ENCODE measurements at places on chromosomes 3 and 15.

GRCh38 chr15:50250760-50251394 is 14.6 kb downstream of the HDC start:
- DNase-seq = no peak

DNA sequence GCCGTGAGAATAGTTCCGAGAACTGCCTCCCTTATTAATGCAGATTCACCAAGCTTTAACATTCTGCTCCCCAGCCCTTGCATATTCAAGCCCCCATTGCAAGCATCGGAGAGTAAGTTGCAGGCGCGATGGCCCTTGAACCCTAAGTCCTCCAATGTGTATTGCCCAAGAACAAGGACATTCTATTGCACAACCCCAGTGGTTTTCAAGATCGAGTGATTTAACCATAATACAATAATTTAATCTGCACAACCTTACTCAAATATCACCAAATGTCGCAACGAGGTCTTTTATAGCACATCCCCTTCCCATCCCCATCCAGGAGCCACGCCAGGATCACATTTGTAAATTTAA is 21.7 kb upstream of the PLXND1 start:
- no peak for DNase-seq

GRCh38 chr15:75068748-75069147 is 45.4 kb downstream of the PPCDC start:
- no peak for DNase-seq

DNA sequence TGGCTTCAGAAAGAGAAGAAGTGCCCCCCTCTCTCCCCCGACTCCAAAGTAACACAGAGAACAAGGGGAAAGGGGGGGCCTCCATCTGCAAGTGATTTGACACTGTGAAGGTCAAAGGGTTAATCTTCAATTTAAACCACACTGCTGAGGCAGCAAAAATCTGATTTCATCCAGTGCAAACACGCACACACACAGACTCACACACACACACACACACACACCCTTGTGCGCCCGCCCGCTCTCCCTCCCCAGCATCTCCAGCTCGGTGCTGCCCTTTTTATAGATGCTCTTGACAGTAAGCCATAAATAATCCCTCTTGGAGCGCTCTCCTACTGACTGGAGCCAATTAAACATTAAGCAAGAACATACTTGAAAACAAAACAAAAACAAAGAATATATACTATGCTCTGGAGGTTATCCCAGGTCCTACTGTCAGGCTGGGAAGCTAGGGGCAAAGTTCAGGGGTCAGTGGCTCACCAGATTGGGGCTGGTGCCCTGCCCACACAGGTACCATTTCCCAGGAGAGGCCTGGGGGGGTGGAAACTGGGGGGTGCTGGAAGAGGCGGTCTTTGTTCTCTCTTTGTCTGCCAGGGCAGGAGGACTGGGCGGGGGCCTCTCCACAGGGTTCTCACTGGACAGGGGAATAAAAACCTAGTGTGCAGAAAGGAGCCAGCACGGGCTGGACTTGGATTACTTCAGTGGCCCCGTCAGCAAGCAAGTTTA is 16.3 kb downstream of the BMF start:
- DNase-seq = peak; percentile 74

DNA sequence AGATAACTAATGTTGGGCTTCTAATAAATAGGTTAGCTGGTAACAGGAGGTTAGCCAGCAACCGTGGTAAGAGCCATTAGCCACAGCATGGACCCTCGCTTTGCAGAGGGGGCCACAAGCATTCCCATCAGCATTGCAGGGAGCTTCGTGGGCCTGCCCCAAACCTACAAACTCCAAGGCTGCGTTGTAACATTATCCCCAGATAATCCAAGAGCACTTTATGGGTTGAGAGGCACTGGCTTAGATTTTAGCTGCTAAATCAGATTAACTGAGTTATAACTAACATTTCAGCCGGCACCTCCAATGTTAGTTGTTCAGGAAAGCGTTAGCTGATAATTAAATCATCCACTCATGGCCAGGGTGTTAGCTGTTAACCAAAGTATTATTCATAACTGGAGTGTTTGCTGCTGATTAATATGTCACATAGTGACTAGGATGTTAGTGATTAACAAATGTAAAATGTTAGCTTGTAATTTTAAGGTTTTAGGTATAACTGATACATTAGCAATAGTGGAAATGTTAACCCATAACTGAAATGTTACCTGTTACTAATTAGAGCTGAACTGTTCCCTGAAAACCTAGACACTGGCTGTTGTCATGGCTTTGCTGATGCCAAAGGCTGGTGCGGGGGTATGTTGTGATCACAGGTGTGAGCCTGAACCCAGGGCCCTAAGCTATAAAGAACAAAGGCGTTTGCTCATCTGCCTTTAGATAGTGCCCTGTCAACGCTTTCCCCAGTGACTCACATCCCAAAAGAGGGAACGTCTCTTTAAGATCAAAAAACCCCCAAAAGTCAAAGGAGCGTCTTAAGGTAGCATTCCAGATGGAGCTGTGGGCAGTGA is 56.2 kb downstream of the SLC6A6 start:
- no peak for DNase-seq

- DNase-seq = peak; percentile 82
Measured at GRCh38 chr3:141402476-141403171, 34.3 kb downstream of the ZBTB38 start.

DNA sequence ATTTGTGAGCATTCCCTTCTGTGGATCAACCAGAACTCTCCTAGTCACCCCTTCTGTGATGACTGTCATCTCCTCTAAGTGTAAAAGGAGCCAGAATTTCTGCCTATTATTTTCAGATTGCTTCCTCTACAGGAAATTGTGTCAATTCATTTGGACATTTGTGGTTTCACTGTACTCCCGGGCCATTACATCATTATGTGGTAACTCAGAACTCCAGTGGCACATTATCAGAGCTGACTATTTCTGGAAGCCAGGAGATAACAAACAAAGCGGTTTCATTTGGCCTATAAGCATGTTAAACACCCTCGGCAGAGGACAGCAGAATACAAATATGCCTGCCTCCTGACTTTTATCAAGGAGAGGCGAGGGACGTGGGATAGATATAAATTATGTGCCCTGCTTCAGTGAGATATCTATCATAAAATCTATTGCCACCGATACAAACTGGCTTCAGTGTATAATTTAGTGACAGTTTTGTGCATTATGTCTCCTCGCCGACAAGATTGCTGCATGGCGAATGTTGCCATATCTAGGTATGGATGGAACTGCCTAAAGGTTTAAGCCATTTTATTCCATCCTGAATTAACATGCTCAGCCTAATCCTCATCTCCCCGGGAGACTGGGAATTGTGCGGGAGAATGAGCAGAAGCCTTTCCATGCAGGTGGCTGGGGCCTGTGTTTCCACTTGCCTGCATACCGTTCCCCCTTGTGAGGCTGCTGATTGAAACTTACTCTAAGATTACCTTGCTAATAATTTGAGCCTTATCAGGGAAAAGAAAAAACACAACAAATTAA is 193.4 kb upstream of the SEMA6D start:
- peak; percentile 32 for DNase-seq
